Renal cortex interstitium (tissue), 15 donors: ENCODE measurements at places on chromosomes 13 and 19. TPM values are rescaled to one million over a fixed set of nuclear protein-coding genes. Genes with fewer than 3 reads are reported as not detected.

Gene SLC25A41
- 2.0 TPM for polyA plus RNA-seq

Gene FAAP24
- polyA plus RNA-seq = 3.0 TPM

Gene WDR87
- 0.01 TPM for polyA plus RNA-seq

DNA sequence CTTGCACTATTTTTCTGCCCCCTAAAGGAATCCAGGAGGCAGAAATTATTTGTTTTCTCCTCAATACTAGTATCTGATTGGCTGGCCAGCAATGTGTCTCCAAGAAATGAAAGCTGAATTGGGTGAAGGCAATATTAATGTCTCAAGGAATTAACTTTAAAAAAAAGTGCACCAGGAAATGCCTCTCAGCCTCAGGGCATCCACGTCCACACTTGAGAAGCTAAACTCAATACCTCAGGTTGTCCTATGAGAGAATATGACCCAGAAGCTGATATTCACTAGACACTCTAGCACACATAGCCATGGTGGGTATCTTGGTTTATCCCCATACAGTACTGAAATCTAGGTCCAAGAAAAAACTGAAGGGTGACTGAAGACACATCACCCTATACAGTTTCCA is 2.1 kb downstream of the ZNF91 start:
- no peak for DNase-seq

- no peak for DNase-seq
Measured at GRCh38 chr19:16751701-16752100, 32.1 kb downstream of the NWD1 start.

DNA sequence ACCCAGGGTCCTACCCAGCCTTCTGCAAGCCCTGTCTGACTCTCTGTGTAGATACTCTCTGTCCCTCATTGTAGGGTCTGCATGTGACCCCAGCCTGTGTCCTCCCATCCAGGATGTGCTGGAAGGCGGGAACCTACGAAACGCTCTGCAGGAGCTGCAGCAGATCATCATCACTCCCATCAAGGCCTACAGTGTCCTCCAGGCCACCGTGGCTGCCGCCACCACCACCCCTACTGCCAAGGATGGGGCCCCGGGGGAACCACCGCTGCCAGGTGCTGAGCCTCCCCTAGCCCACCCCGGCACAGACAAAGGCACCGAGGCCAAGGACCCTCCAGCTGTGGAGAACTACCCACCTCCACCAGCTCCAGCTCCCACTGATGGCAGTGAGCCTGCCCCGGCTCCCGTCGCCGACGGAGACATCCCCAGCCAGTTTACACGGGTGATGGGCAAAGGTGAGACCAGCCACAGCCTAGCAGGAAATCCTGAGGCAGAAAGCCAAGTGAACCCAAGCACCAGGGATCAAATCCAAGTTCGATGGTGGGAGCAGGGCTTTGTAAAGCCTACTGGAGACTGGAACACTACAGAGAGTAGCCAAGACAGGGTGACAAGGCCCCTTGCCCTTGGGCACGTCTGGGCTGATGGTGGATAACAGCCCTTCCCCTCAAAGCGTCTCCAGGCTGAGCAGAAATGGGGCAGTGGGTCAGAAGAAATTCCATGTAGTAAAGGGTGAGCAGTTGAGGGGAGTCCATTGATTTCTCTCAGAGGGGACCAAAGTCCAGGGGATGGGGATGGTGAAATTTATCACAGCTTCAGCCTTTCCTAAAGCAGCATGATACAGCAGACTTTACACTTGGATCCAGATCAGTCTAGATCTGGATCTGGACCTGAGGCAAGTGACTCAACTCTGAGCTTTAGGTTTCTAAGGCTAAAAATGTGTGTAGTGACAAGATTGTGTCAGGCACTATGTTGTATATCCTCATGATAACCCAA is 13.2 kb downstream of the PAF1 start:
- no peak for DNase-seq

- no peak for DNase-seq
Measured at GRCh38 chr13:92842145-92842544, 384.5 kb upstream of the GPC6 start.

Gene NLRP11
- polyA plus RNA-seq = 0.20 TPM

- DNase-seq = no peak
Measured at GRCh38 chr19:13087795-13088537, 14.7 kb downstream of the LYL1 start.

Gene NCAN
- polyA plus RNA-seq = 0.39 TPM
